ENCODE measurements at places on chromosomes 13 and 19. TPM values are rescaled to one million over a fixed set of nuclear protein-coding genes. Genes with fewer than 3 reads are reported as not detected.

The CACNG7 gene
- total RNA-seq, result 8.0 TPM

The SHISA2 gene
- total RNA-seq, result not detected

The IL4I1 gene
- 1.0 TPM for total RNA-seq

The ZNF575 gene
- 1.3 TPM for total RNA-seq

The CBARP gene
- total RNA-seq, result 2.9 TPM

The ZNF808 gene
- total RNA-seq, result 0.17 TPM

The ZNF534 gene
- not detected for total RNA-seq

The PSG6 gene
- not detected for total RNA-seq

The CYP2F1 gene
- total RNA-seq, result not detected

The ZNF729 gene
- not detected for total RNA-seq

The DIRAS1 gene
- total RNA-seq, result 3.7 TPM

The CLEC4G gene
- total RNA-seq, result not detected

The RPS19 gene
- total RNA-seq, result 7,675 TPM

The NAPSA gene
- 0.71 TPM for total RNA-seq

The MBD3L2 gene
- not detected for total RNA-seq

The WIZ gene
- total RNA-seq, result 22.5 TPM

The GSX1 gene
- not detected for total RNA-seq

The WDR62 gene
- 25.3 TPM for total RNA-seq

The POU4F1 gene
- total RNA-seq, result 0.73 TPM

The DLL3 gene
- 10.4 TPM for total RNA-seq

The GRIN3B gene
- 3.2 TPM for total RNA-seq

The PTGIR gene
- not detected for total RNA-seq

The ERICH4 gene
- total RNA-seq, result not detected

The C19orf67 gene
- not detected for total RNA-seq

The MADCAM1 gene
- 0.12 TPM for total RNA-seq

The WDR87 gene
- total RNA-seq, result not detected

The ZNF283 gene
- total RNA-seq, result 3.9 TPM
